ENCODE measurements at places on chromosomes 16 and 17.

- DNase-seq = no peak
These were observed 203.0 kb downstream of the CPPED1 start for GRCh38 chr16:12600536-12601256.

DNA sequence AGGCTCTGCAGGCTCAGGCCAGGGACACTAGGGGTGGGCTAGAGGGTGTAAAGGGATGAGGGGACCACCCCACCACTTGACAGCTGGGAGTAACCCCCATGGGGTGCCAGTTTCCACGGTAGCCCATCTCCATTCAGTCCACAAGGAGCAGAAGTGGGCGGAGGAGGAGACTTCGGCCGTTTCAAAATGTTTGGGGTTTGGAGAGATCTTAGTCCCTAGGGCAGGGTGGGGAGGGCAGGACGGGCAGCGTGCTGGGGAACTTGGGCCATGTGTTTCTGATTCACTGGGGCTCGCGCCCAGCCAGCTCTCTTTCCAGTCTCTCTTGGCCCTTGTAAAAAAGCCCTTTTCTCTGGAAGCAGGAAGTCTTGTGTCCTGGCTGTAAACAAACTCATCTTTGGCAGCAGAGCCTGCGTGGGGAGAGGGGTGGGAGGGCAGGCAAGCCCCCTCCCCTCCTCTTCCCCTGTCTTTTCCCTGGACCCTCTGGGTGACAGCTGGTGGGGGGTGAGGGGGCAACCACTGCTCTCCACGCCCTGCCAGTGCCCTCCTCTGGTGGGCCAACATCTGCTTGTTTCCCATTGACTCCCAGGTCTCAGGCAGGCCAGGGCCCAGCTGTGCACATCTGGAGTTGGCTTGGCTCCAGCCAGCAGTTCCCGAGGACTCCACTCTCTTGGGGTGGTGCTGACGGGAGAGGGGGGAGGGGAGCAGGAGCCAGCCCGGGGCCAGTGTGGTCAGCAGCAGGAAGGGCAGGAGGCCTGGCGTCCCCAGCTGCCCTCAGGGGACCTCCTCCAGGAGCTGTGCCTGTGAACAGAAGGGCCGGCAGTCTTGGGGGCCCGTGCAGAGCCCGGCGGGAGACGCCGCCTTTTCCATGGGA is 8.1 kb downstream of the CYGB start:
- DNase-seq = no peak

DNA sequence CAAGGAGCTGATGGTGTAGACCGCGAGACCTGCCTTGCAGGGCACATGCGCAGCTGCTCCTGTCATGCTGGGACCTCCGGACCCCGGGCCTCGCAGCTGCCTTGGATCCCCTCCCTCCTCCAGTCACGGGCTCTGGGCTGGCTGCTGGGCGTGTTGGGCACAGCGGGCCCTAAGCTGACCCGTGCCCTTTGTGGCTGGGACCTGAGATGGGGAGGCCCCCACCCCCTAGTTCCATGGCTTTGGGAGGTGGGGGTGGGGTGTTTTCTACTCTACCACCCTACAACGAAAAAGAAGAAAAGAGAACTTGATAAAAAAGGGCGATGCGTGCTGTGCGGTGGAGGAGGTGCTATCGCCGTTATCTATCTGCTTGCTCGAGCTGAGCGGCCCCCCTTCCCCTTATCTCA is 14.5 kb downstream of the ZFPM1 start:
- no peak for DNase-seq

- DNase-seq = no peak
These were observed 2.3 kb upstream of the CD79B start for GRCh38 chr17:63934183-63935112.

GRCh38 chr17:5329784-5330557 is 47.9 kb downstream of the RABEP1 start:
- no peak for DNase-seq

- DNase-seq = no peak
These were observed 40.1 kb downstream of the ZNF267 start for GRCh38 chr16:31913668-31914067.

DNA sequence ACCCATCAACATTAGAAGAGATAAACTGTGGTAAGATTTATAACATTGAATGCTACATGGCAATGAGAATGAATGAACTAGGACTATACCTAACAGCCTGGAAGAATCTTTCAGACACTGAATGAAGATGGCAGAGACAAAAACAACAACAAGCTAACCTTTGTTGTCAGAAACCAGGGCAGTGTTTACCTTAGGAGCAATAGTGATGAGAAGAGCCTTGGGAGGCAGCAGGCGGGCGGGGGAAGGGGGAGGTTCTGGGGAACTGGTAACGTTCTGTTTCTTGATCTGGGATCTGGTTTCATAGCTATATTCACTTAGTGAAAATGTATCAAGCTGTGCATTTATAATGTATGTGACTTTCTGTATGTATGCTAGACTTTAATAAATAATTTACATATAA is 139.0 kb upstream of the TNRC6C start:
- DNase-seq = no peak

DNA sequence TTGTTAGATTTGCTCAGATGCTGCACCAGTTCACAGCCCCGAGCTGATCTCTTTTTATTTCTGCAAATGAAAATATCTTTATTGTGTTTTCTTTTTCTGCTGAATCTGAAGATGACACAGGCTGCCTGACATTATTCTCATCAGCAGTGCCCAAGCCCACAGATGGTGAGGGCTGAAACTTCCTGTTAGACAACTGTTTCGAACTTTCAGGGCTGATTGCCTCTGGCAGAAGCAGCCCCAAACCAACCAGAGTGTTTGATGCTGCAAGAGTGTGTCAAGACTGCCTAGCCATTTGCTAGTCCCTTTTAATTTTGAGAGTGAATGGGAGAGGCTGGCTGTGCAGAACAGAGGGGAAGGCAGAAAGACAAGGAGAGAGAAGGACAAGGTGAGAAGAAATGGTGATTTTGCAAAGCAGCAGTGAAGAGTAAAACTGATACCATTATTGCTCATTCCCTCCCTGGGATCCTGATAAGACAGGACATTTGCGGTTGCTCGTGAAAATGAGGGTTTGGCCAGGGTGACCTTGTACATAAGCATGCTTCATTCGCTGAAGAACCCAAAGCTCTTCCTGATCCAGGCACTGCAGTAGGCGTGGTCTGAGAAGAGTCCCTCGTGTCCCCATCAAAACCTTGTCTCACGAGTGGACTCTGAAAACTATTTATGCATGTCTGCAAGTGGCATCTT is 77.2 kb downstream of the TMEM114 start:
- DNase-seq = no peak

DNA sequence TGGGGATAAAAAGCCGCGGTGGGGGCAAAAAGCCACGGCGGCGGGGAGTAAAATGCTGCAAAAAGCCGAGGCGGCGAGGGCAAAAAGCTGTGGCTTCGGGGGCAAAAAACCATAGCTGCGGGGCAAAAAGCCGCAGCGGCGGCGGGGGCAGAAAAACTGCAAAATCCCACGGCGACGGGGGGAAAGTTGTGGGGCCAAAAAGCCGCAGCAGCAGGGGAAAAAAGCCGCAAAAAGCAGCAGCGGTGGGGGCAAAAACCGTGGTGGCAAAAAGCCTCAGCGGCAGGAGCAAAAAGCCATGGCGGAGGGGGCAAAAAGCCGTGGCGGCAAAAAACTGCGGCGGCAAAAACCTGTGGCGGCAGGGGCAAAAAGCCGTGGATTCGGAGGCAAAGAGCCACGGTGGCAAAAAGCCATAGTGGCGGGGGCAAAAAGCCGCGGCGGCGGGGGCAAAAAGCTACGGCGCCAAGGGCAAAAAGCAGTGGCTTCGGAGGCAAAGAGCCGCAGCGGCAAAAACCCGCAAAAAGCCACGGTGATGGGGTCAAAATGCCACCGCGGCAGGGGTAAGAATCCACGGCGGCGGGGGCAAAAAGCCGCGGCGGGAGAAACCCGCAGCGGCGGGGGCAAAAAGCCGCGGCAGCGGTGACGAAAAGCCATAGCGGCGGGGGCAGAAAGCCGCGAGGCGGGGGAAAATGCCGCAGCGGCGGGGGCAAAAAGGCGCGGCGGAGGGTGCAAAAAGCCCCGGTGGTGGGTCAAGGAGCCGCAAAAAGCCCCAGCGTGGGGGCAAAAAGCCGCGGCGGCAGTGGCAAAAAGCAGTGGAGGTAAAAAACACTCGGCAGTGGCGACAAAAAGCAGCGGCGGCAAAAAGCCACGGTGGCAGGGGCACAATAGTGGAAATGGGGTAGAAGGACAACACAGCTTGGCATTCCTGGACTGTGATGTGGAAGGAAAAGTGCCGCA is 192.8 kb downstream of the SHCBP1 start:
- no peak for DNase-seq

DNA sequence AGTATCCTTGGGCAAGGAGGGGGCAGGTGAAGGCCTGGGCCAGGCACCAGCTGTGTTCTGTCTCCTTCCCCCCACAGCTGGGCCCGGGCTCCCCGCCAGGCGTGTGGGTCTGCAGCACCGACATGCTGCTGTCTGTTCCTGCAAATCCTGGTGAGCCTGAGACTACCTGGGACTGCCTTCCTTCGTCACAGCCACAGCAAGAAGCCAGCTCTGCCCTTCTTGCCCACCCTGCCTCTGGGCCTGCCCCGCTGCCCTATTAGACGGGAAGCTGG is 12.3 kb downstream of the FCSK start:
- DNase-seq = no peak

DNA sequence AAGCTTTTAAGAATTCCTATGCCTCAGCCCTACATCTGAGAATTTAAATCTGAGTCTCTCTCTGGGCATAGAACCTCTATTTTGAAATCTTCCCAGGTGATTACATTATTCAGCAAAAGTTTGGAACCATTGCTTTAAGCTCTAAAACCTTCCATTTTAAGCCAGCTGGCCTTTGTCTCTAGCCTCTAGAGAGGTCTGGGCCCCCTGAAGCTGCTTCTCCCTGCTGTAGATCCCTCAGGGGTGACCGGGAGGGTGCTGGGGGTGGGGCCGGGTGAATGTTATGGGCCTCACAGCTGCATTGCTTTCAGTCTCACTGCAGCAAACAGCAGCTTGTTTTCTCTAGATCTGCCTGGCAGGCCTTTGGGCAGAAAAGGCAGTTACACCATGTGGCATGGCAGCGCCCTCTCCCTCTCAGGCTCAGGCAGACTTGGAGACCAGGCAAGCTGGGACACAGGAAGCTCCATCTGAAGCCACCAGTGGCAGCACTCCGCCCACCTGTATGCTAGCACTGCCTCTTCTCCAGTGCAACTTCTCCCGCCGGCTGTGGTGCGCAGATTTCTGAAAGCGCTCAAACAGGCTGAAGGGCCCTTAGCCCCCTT is 66.3 kb downstream of the MPRIP start:
- DNase-seq = no peak

DNA sequence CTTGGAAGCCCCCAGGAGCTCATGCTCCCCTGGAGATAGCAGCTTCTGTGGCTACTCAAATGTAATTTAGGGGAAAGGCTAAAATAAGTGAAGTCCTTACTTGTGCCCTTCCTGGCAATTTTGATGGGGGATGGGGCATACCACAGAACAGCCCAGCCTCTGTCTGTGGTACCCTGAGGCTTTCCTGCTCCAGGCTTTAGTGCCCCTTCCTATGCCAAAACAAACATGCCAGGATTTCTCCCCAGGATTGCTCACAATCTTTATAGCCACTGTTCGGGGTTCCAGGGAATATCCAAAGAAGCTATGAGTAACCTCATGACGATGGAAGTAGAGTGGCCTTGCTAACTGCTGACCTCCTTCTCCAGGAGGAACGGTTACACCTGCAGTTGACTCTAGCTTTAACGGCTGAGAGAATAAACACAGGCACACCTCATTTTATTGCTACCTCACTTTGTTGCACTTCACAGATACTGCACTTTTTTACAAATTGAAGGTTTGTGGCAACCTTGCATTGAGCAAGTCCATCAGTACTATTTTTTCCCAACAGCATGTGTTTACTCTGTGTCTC is 24.9 kb downstream of the CCL4 start:
- DNase-seq = no peak

DNA sequence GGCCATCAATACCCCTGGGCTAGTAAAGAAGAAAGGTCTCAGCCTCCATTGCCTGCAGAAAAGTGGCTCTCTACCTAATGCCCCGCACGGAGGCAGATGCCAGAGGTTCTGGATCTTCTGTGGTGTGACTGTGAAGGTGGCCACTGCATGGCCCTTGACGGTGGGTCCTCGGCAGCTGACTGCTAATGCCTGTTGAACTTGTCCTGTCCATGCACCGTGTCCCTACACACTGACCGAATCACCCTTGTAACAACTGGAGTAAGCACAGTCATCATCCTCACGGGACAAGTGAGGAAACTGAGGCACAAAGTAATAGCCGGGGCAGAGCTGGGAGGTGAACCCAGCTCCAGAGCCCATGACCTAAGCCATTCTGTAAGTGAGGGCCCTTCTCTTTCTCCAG is 48.8 kb downstream of the MYH11 start:
- DNase-seq = no peak

DNA sequence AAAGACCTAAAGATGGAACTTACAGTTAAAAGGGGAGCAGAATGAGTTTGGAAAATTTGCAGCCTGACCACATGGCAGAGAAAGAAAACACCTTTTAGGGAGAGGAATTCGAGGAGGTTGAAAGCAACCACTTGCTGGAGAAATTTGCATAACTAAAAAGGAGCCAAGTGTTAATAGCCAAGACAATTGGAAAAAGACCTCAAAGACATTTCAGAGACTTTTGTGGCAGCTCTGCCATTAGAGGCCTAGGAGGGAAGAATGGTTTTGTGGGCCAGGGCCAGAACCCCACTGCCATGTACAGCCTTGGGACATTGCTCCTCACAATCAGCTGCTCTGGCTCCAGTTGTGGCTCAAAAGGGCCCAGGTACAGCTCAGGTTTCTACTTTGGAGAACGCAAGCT is 338.5 kb downstream of the UTP18 start:
- no peak for DNase-seq

DNA sequence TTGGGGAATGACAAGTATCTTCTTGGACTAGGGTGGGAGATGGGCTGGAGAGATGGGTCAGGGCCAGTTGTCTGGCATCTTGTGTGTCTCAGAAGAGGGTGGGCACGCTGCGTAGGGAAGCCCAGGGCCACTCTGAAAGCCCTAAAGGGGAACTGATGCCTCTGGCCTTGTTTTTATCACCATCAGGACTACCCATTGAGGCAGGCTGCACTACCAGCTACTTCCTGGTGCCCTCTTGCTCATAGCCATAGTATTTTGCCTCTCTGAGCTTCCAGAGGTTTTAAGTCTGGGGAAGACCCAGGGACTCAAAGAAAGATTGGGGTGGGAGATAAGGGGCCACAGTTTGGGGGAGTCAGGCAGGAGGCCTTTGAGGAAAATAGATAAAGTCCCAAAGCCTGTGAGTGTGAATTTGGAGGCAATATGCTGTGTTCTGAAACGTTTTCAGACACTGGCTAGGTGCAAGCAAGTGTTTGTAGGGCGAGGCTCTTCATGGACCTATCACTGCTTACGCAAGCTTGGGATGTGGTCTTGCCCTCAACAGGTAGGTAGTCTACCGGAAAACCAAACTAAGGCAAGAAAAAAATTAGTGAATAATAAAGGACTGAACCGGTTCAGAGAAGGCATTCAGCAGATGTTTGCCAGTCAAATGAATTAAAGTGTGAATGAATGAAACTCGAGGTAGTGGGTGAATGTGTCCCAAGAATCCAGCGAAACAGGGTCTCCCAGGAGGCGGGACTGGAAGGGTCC is 688 bp upstream of the ITGB3 start:
- DNase-seq = no peak

- no peak for DNase-seq
These were observed 21.6 kb upstream of the ENDOV start for GRCh38 chr17:80393241-80393890.
